ENCODE measurements at places on chromosomes 6 and 20. TPM values are rescaled to one million over a fixed set of nuclear protein-coding genes. Genes with fewer than 3 reads are reported as not detected.

The NSFL1C gene
- total RNA-seq, result 109 TPM

The SASH1 gene
- 0.44 TPM for total RNA-seq

The ZNF391 gene
- 0.92 TPM for total RNA-seq

The MUCL3 gene
- not detected for total RNA-seq

The NFKBIE gene
- 28.2 TPM for total RNA-seq

The MYH7B gene
- total RNA-seq, result 0.19 TPM

The TGIF2 gene
- total RNA-seq, result 55.7 TPM

The C20orf141 gene
- not detected for total RNA-seq

The MYB gene
- total RNA-seq, result 44.2 TPM

The CMTR1 gene
- 57.1 TPM for total RNA-seq

The B4GALT5 gene
- total RNA-seq, result 39.1 TPM

The PBOV1 gene
- total RNA-seq, result not detected

The SAPCD1 gene
- total RNA-seq, result 17.7 TPM

The SCRT2 gene
- not detected for total RNA-seq

The ATP9A gene
- total RNA-seq, result 16.1 TPM

The CDSN gene
- total RNA-seq, result not detected

The FAM209B gene
- 1.5 TPM for total RNA-seq

The SAMD5 gene
- total RNA-seq, result 0.05 TPM

The BPIFB2 gene
- total RNA-seq, result not detected

The SLC29A1 gene
- 144 TPM for total RNA-seq

The ADNP gene
- 72.9 TPM for total RNA-seq

The RIN2 gene
- total RNA-seq, result not detected

The PCSK2 gene
- total RNA-seq, result not detected

The C6orf47 gene
- total RNA-seq, result 16.8 TPM

The EYA4 gene
- total RNA-seq, result not detected

The AVP gene
- not detected for total RNA-seq

The CDH4 gene
- not detected for total RNA-seq

The PAQR8 gene
- total RNA-seq, result 4.5 TPM

The UFL1 gene
- total RNA-seq, result 25.1 TPM

The BPIFB1 gene
- total RNA-seq, result not detected

All from activated CD4-positive, alpha-beta T cell treated with anti-CD3 and anti-CD28 coated beads, Interleukin-2, amount 10 ng/mL, durations not matched to agents 24 days and 14 days (primary cell).